CD4-positive, alpha-beta memory T cell (primary cell): ENCODE measurements at places on chromosomes 5 and 9.

DNA sequence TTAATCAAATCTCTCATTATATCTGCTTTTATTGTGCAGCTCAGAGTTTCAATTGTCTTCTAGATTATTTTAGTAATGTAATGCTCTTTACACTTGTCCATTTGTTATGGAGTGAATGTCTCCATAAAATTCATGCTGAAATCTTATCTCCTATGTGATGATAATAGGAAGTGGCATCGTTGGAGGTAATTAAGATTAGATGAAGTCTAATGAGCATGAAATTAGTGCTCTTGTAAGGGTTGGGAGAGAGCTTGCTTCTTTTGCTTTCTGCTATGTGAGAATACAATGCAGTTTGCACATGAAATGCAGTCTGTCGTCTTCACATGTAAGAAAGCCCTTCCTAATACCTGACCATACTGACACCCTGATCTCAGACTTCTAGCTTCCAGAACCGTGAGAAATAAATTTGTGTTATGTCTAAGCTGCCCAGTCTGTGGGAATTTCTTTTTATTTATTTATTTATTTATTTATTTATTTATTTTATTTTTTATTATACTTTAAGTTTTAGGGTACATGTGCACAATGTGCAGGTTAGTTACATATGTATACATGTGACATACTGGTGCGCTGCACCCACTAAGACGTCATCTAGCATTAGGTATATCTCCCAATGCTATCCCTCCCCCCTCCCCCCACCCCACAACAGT, 1399.2 kb upstream of the CDH6 start:
- DNase-seq = no peak

- DNase-seq = no peak
These were observed 153.7 kb upstream of the ADCY2 start for GRCh38 chr5:7242118-7242710.

GRCh38 chr9:77659926-77660325, 11.8 kb upstream of the GNA14 start:
- DNase-seq = no peak

DNA sequence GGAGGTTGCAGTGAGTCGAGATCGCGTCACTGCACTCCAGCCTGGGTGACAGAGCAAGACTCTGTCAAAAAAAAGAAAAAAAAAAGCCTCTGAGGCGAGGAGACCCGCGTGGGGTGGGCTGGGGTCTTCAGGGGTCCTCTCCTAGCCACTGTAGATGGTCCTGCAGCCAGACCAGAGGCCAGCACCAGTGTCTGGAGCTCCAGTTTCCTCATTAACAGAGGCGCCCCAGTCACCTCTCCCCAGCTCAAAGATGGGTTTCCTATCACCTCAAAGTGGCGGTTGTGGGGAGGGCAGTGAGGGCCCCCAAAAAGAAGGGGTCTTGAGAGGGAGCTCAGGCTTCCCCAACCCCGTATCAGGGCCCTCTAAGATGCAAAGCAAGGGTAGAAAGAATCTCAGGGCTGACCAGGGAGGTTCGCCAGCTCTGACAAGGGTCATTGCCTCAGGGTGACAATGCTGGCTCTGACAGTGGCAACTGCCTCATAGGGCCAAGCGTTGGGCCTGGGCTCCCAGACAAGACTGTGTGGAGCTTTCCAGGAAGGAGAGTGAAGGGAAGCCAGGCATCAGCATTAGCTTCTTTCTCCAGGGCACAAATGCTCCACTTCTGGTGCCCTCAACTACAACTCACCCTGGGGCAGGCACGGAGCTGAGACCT, 15.0 kb downstream of the STK10 start:
- DNase-seq = no peak

DNA sequence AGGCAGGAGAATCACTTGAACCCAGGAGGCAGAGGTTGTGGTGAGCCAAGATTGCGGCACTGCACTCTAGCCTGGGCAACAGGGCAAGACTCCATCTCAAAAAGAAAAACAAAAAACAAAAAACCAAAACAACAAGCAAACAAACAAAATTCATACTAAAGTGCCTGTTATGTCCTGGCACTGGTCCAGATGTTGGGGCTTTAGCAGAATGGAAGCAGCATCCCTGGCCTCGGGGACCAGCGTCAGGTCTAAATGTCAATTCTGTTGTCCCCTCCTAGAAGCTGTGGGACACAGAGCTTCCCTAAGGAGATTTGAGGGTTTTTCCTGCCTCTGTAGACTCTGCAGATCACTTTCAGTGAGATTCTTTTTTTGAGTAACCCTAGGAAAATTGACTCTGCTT, 26.2 kb downstream of the PPARGC1B start:
- no peak for DNase-seq

DNA sequence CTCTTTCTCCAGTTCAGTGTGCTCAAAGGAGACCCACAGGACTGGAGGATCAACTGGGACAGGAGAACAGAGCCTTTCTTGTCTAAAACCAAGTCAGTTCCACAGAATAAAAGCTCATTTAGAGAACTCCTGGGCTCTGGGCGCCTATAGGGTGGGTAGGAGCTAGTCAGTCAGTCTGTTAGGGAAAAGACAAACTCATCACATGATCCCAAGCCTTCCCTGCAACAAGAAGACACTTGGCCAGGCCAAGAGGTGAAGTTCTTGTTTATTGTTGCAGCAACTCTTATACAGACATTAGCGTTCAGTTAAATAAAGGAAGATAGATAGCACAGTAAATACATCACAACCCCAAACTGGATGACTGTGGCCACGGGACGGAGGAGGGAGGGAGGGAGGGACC, 102.3 kb downstream of the ENTREP1 start:
- no peak for DNase-seq

DNA sequence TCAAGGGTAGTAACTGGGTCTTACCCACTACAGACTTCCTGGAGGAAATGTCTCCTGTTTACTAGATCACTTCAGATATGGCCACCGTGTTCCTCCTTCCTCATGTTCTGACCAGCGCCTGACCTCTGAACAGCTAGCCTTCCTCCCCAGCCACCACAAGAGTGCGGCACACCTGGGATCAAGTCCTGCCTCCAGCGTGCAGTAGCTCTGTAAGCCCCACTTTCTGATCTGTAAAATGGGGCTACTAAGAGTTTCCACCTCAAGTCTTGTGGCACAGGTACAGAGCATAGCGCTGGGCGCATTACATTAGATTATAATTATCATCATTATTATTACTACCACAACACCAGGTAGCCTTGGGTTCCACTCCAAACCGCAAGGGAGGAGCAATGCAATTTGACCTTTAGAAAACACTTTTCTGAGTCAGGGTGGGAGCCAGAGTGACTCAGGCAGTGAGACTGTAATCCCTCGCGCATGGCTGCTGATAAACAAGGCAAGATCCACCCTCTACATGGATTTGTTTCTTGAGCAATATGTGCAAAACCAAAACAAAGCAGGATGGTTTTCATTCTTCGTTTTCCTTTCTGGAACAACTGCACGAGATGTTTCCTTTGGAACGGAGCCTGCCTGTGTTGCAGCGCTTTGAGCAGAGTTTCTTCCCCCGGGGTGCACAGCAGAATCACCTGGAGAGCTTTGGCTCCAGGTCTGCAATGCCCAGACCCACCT, 65.0 kb upstream of the ANGPTL2 start:
- DNase-seq = no peak

GRCh38 chr5:109901628-109901981, 211.9 kb downstream of the MAN2A1 start:
- DNase-seq = no peak

GRCh38 chr9:137107312-137107921, 7.1 kb downstream of the DPP7 start:
- no peak for DNase-seq

DNA sequence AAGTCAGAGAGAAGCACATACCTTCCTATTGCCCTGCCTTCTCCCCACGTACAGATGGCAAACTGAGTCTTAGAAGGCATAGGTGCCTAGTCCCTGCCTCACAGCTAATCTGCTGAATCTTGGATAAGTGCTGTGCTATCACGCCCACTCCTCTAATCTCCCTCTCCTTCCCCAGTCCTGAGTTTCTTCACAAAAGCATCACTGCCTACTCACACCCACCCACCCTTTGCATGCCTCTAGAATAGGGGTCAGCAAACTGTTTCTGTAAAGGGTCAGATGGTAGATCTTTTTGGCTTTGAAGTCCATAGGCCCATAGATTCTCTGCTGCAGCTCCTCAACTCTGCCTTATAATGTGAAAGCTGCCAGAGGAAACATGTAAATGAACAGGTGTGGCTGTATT, 23.2 kb upstream of the JADE2 start:
- no peak for DNase-seq

- peak; percentile 30 for DNase-seq
These were observed 691 bp downstream of the FCHO2 start for GRCh38 chr5:72956324-72957140.

DNA sequence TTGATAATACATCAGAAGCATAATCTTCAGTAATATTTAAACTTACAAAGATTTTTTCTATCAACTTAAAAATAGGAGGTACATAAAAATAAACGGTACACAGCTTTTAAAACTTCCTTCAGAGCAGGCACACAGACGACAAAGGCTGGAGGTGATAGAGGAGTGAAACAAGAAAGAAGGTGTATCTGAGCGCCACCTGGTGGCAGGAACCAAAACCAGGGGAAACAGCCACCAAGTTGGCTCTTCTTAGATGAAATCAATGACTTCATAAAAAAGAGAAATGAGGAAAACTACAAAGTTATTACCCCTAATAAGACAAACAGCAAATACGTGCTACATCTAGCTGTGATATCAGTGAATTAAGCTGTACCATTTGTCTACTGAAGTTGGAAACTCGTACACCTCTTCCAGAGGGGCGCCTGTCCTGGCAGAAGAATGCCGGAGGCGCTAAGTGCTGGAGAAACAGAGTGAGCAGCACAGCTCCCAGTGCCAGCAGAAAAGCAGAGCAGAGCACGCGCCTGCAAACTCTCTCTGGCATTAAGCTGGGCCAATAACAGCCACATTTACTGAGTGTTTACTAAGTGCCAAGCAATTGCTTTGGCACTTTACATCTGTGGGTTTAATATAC, 85.9 kb downstream of the SETX start:
- DNase-seq = peak; percentile 64

DNA sequence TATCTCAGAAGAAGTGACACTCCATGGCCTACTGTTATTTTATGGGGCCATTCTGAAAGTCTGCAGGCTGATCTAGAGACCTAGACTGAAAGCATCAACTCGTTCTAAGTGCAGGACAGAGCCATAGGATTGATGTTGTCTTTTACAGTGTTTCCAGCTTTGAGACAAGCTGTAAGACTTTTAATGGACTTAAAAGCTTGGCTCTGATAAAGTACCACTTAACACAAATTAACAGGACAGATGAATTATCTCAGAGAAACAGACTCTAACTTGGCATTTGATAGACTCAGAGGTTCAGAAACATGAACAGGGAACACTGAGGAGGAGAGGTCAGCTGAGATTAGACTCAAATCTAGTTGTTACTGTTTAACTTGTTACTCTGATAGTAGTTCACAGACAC, 203.2 kb downstream of the TLR4 start:
- no peak for DNase-seq

DNA sequence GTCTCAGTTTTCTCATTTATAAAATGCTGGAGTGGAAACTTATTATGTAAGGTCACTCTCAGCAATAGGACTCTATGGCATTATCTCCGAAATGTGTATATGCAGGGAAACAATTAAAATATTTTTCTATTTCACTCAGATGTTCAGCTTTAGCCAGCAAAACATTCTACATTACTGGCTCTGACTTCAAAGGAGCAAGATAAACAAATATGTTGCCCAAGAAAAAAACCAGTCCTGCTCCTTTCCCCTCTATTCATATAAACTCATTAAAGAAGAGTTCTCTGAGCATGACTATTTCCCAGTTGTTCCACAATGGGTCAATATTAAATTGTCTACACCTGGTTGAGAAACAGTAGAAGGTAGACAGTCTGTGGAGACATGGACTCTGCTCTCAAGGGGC, 155.0 kb downstream of the NPR3 start:
- no peak for DNase-seq

GRCh38 chr5:174284873-174285272, 239.4 kb downstream of the NSG2 start:
- no peak for DNase-seq
